AG09319 (cell line): ENCODE measurements at places on chromosomes 4 and X.

DNA sequence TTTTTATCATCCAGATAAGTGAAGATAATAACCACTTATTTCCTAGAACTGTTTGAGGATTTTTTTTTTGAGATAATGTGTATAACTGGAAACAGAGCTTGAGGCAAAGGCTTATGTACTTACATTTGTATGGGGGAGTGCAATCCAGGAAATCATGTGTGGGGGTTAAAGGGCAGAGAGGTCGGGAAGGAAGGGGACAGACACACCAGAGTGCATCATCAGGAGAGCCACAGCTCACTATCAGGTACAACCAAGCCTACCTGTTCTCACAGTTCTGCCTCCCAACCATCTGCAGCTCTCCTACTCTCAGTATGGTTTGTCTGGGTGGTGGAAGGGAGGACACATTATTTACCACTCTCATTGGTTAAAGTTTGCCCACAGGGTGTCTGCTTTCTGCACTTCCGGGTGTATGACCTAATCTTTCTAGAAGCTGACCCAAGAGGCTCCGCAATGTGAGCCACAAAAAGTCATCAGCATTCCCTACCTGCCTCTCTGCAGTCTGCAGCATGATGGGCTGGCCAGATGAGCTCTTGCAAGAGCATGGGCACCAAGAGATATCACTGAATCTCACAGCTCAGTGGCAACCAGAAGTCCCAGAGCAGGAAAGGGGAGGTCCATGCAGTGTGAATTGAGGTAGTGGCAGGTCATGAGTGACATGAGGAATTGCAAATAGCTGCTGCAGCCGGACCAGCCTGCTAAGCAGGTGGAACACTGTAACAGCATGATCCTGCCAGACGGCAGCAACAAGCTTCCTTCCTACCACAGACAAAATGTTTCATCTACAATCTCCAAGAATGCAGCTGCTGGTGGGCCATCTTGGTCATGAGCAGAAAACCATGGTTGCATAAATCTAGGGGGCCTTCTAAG, 36.9 kb upstream of the SPRY1 start:
- DNase-seq = no peak

- DNase-seq = no peak
Measured at GRCh38 chr4:62130637-62131036, 930.5 kb downstream of the ADGRL3 start.

GRCh38 chr4:145886871-145887240, 51.8 kb downstream of the ZNF827 start:
- no peak for DNase-seq

- no peak for DNase-seq
Measured at GRCh38 chrX:18983666-18984380, at the start of gene PHKA2. Gene PHKA2, minus strand, starts transcription at chrX:18984114. Its CDS starts 182 bp downstream, at chrX:18983932.

GRCh38 chrX:14798805-14799397, 74.0 kb downstream of the FANCB start:
- DNase-seq = no peak

DNA sequence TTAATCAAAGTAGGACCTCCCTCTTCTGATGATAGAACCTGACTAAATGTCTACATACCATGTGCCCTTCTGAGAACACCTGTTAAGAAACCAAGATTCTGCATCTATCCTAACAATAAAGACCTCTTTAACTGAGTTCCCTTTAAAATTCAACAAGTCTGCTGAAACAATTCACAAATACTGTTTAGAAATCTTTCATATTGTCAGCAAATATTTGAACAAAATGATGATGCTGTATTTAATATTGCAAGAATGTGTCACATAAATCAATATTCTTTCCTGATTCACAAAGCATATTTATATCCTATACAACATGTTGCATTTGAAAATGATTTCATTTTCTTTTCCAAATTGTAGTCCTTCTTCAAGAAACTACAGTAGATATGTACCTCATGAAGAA, 59.6 kb upstream of the BMPR1B start:
- no peak for DNase-seq

DNA sequence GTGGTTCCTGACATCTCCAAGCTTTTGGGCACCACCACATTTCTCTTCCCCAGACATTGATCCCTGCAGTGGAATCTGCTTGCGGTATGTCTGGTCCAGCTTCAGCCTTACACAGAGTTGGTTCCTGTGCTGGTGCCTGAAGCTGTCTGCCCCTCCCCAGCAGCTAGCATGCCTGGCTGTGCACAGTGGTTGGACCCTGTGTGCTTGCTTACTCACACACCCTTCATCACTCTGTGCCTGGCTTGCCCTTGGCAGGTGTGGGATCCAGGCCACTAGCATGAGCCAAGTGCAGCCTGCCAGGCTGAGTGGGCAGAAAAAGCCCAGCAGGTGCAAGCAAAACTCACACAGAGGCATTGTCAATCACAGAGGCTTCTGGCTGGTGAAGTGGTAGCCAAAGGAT, 473.8 kb downstream of the ACTRT1 start:
- no peak for DNase-seq

DNA sequence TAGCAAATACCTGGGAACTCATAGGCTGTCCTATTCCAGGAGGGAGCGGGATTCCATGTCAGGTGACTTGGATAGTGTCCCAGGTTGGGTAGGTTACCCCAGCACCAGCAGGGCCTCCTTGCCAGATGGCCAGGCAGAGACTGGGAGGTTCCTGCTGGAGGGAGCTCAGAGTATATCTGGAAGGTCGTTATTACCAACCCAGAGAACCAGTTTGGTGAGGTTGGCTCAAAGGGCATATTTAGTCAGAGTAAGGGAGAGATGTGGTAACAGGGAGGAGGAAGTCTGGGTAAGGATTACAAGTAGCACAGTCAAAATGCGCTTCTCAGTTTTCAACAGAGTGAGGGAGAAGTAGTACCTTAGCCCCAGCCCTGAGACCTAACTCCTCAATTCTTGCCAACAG, 53.3 kb upstream of the LNX1 start:
- DNase-seq = no peak

- no peak for DNase-seq
Measured at GRCh38 chrX:24682739-24683432, 10.8 kb upstream of the POLA1 start.

GRCh38 chr4:72313121-72313520, 255.9 kb downstream of the ADAMTS3 start:
- no peak for DNase-seq

- no peak for DNase-seq
Measured at GRCh38 chr4:111595456-111595855, 549.8 kb upstream of the FAM241A start.

DNA sequence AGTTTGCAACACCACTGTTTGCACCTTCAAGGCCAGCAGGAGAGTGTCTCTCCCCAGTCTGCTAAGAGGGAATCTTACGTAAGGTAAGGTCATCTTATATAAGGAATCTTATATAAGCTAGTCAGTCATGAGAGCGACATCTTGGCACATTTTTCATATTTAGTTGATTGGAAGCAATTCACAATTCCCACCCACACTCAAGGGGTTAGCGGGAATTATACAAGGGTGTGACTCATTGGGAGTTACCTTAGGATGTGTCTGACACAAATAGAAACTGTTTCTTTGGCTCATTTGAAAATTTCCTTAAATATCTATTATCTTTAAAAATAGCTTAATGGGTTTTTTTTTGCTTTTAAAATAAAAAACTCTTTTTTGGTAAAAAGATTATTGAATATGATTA, 62.1 kb upstream of the GRPR start:
- no peak for DNase-seq

DNA sequence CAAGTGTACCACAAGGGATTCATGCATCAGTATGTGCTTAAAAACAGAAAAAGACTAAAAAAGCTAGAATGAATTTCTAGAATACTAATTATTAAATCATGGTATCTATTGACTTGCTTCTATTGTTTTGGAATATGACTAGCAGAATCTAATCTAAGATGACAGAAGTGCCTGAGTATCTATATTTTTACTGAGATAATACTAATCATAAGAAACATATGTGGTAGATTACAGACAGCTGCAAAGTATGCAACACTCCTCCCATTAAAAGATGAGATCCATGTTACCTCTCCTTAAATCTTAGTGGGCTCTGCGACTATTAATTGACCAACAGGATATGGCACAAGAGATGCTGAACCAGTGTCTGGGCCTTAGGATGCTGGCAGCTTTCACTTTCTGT, 89.4 kb downstream of the COL25A1 start:
- no peak for DNase-seq

DNA sequence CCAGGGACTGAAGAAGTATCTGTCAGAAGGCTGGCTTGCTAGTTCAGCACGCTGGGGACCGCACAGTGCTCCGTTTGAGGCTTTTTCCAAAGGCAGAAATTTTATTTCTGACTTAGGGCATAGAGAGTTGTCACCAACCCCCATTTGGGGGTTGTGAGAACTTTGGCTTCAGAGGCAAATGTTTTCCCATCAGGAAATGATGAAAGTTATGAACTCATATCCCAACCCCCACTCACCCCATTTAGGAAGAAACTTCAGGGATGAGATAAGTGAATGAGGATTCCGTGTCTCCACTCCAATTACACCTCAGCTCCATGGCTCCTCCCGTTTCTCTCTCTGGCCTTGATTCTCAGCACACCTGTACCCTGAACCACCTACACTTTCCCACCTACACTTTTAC, 4.3 kb upstream of the WDR13 start:
- no peak for DNase-seq

DNA sequence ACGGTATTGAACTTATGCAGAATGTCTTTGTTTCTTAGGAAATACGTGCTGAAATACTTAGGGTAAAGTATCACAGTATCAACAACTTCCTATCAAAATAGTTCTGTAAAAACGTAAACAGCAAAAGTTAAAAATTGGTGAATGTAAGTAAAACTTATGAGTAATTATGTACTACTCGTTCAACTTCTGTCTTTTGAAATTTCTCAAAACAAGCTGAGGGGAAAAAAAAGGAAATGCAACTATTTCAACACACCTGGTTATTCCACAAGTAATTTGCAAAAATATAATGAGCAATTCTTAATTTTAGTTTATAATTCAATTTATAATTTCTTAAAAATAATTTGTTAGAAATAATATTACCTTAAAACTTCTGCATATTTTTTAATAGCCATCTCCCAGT, 8.3 kb downstream of the PPID start:
- DNase-seq = no peak

DNA sequence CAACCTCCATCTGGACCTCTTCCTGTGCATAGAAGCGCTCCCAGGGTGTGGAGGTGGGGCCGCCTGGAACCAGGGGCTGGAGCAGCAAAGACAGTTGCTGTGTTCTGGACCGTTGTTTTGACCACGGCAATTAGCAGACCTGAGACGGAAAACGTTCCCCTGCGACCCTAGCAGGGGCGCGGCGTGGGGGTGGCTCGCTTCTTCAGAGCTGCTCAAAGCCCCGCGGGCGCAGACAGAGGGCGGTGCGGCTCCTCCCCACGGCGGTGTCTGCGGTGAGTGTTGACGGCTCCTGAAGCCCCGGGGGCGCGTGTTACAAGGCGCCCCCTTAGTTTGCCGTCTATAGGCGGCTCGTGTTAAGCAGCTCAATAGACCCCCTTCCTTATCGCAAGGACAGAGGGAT, 79.2 kb downstream of the TRIML1 start:
- no peak for DNase-seq

- DNase-seq = no peak
Measured at GRCh38 chrX:121457096-121457495, 409.7 kb downstream of the GLUD2 start.

- no peak for DNase-seq
Measured at GRCh38 chr4:52259978-52260377, 208.9 kb downstream of the SPATA18 start.

GRCh38 chr4:102295153-102295862, 50.0 kb downstream of the SLC39A8 start:
- no peak for DNase-seq

GRCh38 chr4:78748381-78748780, 27.8 kb upstream of the BMP2K start:
- DNase-seq = no peak

DNA sequence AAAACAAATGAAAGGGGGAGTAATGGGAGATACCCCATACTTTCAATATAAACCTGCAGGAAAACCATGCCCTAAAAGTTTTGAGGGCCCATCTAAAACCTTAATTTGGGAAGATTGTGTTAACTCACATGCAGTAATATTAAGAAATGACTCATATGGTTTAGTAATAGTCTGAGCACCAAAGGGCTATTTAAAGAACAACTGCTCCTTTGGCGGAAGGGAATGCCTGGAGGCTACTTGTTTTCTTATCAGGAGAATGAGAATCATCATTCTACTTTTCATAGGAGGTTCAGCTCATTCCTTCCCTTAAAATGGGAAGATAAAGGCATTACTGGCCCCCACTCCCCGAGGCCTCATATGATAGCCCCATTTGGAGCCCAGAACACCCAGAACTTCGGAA, 47.6 kb downstream of the SPIN3 start:
- DNase-seq = no peak

GRCh38 chrX:10395643-10396042, 224.7 kb downstream of the MID1 start:
- no peak for DNase-seq

- DNase-seq = no peak
Measured at GRCh38 chr4:13933191-13933590, 305.7 kb upstream of the BOD1L1 start.

DNA sequence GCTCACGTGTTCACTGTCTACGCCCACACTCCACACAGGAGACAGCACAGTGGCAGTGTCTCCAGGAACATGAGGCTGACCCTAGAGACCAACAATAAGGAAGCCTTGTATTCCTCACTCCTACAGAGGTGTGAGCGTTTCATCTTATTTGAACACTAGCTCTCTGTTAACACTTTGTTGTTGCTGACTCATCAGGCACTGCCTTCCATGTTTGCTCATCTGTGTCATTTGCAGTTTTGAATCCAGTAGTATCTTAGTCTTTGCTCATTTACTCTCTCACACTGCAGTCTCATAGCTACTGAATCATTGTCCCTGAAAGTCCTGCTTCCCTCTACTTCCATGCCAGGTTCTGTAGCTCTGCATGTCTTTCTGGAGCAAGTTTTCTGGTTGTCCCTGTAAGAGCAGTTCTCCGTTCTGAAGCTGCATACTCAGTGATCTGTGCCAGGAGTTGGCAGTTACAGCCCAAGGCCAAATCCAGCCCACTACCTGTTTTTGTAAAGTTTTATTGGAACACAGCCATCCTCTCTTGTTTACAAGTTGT, 80.3 kb upstream of the DCLK2 start:
- DNase-seq = no peak

- DNase-seq = no peak
Measured at GRCh38 chrX:23292988-23293651, 41.5 kb upstream of the PTCHD1 start.

DNA sequence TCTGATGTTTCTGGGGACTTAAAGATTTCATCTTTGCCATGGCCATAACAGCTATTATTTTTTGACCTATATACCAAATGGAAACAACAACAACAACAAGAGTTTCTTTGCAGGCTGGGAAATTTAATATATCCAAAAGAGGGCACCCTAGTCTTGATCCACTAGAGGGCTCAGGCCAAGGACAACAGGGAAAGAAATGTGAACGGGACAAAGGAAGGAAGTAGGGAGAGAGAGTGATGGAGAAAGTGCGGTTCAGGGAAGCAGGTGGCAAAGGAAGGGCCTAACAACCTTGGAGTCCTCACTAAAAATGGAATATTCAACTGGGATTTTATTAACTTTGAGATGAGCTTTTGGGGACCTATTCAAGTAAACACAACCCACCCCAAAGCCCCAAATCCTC, 67.8 kb upstream of the SCML1 start:
- DNase-seq = no peak

GRCh38 chr4:14636563-14636962, 365.7 kb upstream of the CPEB2 start:
- no peak for DNase-seq

- no peak for DNase-seq
Measured at GRCh38 chr4:94516999-94517398, 65.3 kb downstream of the PDLIM5 start.

GRCh38 chrX:152637649-152638442, at the start of gene GABRQ:
Gene GABRQ, plus strand, starts transcription at chrX:152637895. Its CDS starts 308 bp downstream, at chrX:152638203.
- DNase-seq = no peak

- no peak for DNase-seq
Measured at GRCh38 chrX:16934185-16934584, 12.3 kb upstream of the REPS2 start.
